ENCODE measurements at places on chromosomes 12 and 14. TPM values are rescaled to one million over a fixed set of nuclear protein-coding genes. Genes with fewer than 3 reads are reported as not detected.

Gene PIK3C2G
- not detected for total RNA-seq

Gene KLRC1
- total RNA-seq = not detected

Gene IGF1
- total RNA-seq = 0.19 TPM

Gene E2F7
- 32.6 TPM for total RNA-seq

Gene CD69
- 82.4 TPM for total RNA-seq

Measured in activated CD4-positive, alpha-beta T cell treated with anti-CD3 and anti-CD28 coated beads, Interleukin-2, amount 10 ng/mL, durations not matched to agents 7 days and 5 days (primary cell).